NCI-H1092 treated with DMSO at 0.1 percent for 48 hours (cell line): ENCODE measurements at places on chromosomes 3 and 15.

DNA sequence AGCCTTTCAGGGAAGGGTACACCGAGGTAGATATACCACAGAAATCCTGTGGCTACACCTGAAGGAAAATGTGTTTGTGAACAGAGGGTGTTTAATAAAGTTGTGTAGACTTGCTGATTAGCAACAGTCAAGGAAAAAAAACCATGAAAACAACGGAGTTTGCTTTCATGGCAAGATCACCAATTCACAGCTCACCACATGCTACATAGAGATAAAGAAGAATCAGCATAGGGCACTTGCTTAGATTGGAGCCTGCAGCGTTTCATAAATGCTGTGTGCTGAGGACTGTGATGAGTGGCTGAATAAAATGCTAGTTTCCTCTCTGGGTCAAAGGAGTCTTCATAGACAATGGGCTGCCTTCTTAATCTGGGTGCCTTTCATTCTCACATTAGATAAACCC is 257.6 kb downstream of the SLC9A9 start:
- DNase-seq = no peak

DNA sequence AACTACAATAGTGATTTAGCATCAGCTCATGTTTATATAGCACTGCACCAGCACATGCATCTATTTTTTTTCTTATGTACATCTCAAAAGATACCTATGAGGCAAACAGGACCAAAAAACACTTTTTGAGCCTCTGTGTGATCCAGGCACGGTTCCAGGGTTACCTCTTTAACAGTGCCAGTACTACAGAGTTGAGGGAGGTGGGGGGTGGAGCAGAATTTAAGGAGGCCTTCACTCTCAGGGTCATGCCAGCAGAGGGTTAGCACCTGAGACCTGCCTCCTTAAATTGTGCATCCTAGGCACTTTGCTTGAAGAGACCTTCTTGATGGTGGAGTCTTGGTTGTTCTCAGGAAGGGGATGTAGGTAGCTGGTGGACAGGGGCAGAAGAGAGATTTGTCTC is 150.3 kb upstream of the TBL1XR1 start:
- no peak for DNase-seq

DNA sequence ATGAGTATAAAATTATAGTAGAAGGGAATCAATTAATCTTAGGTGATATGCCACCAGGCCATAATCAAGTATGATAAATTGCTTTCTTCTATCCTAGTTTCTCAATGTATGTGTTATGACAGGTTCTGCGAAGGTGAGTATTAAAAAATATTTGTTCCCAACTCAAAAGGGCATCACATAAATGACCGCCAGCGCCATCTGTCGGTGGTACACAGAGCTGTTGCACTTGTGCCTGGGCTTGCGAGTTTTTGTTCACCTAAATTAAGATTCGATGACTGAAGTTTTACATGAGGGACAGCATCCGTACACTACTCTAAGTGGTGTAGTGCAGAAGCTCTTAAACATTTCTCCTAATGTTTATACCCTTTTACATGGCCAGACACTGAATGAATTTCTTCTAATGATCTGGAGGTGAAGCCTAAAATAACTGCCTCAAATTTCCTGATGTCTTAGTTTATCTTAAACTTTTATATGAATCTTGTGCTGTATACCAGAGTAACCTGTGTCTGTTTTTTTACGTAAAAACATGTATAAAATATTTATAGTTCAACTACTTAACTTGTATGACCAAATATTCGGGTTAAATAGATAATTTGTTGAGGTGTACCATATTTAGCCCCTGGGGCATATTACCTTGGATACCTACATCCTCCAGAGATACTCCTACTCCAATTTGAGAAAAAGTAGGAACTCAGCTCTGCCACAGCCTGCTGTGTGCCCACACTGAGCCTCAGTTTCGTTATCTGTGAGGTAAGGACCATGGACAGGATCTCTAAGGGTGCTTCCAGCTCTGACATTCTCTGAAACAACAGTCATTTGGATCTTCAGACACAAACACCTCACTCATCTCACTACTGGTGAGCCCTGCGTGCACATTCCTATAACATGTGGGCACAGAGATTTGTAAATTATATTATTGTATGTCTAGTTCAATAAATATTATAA is 365.6 kb downstream of the MAGI1 start:
- DNase-seq = peak; percentile 26

GRCh38 chr3:131314318-131314717 is 67.3 kb upstream of the NUDT16 start:
- DNase-seq = no peak

- peak; percentile 76 for DNase-seq
Measured at GRCh38 chr15:48798319-48798718, 12.6 kb downstream of the CEP152 start.

GRCh38 chr3:16404349-16404895 is 109.1 kb downstream of the RFTN1 start:
- no peak for DNase-seq

DNA sequence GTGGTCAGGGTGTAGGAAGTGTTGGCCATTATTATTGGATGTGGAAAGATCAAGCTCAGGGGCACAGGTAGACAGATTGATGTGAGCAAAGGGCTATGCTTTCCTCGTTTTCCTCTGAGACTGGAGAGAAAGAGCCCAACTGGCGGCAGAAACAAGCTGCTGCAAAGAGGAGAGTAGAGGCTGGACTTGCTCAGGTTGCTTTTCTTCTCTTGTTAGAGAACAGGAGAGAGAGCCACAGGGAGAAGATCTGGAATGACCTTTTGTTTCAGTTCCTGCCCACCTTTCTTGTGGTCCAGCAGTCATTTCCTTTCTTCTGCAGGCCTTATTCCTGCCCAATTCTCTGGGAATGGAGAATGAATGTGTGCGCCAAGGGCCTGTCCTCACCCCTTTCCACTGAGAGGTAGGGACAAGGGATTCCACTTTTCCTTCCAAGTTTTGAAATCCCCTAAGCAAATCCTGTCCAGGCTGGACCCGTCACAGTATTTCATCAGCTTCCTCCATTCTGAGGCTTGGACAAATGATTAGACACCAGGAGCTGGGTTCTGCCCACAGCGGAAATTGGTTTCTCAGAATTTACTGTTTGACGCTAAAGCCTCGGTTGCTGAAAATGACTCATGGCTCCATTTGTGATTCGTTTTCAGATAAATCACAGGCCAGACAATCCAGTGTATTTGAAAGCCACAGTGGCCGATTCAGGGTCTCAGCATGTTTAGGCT is 16.1 kb downstream of the ZNF80 start:
- no peak for DNase-seq

- peak; percentile 30 for DNase-seq
Measured at GRCh38 chr3:161096771-161097367, 8.3 kb downstream of the B3GALNT1 start.

DNA sequence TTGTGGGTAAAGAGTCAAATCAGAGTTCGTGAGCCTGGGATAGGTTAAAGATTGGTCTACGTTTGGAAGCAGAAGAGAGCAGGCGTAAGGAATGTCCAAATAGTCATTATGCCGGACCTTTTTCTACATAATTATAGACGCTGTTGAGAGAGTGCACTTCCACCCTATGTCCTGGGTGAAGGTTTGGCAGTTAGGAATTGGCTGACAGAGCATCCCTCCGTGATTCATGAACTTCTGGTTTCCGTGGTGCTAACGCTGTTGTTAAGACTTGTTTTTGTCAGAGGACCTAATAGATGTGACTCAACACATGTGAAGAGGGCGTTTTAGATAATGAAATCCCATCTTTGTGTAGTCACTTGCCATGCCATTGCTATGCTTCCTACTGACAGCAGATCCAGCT is 1.1 kb downstream of the EAF1 start:
- DNase-seq = no peak

- peak; percentile 1 for DNase-seq
Measured at GRCh38 chr15:75727851-75728715, 15.4 kb upstream of the CSPG4 start.

DNA sequence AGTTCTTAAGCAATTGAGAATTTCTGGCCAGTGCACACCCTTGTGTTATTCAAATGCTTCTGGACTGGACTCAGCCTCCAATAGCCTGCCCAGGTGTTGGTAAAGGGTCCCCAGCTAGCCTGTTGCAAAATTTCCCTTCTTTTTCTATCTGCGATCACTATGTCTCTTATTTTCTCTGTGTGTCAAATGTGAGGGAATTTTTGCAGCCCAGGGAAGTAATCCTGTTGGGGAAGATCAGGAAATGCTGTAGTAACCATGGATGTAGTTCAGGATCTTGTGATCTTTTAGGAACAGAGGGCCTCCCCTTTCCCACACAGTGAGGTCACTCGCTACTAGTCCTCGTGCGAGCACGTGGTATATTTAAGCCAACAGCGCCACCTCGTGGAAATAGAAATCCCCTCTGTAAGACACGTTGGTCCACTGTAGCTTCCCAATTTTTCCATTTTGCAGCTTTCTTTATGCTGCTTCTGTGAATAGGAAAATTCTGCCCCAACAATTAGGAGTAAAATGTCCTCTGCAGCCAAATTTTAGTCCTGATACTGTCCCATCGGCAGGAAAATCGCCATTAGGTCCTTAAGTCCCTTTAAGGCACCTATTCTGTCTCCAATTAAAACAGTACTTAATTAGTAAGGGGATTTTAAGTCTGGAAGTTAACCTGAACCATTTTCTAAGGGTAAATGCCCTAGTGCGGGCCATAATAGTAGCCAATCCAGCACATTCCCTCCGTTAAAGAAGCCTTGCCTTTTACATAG is 4.0 kb upstream of the SMCO1 start:
- no peak for DNase-seq
